ENCODE measurements at places on chromosomes 6 and 20.

DNA sequence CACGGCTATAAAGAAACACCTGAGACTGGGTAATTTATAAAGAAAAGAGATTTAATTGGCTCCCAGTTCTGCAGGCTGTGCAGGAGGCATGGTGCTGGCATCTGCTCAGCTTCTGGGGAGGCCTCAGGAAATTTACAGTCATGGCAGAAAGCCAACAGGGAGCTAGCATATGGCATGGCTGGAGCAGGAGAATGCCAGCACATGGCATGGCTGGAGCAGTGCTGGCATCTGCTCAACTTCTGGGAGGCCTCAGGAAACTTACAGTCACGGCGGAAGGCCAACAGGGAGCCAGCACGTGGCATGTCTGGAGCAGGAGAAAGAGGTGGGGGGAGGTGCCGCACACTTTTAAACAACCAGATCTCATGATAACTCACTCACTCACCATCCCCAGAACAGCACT lies 32.5 kb upstream of the DACT2 start:
- no peak for DNase-seq

DNA sequence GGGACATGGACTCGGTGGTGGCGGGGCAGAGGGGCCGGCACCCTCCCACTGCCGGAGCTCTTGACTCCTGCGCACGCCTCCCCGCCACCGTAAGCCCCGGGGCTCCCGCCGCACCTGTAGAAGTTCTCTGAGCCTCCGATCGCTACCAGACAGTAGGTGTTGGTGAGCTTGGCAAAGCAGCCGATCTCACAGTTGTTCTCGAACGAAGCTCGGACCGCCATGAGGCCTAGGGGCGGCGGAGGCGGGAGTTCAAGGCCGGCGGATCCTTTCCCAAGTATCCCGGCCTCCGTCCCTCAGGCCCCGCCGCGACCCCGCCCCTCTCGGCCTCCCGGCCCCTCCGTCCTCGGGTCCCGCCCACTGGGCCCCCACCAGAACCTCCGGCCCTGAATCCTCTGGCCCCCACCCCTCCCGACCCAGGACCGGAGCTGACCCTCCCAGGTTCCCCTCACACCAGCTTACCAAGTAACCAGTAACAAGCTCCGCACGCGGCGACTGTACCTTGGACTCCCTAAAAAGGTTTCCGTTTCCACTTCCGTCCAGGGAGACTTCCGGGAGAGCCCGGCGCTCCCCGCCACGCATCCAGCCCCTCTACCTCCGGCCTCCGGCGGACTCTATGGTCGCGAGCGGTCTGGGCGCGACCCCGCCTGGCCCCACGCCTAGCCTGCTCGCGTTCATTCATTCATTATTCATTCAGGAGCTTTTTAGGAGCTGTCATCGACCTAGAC lies at the start of gene EIF6:
EIF6 (minus strand) TSS at position 506 of the 725 bp plus-strand sequence; CDS start at position 221, 285 bp downstream.
- DNase-seq: peak; percentile 78

- DNase-seq: no peak
Observed at GRCh38 chr6:12882761-12883290, 166.3 kb downstream of the PHACTR1 start.

DNA sequence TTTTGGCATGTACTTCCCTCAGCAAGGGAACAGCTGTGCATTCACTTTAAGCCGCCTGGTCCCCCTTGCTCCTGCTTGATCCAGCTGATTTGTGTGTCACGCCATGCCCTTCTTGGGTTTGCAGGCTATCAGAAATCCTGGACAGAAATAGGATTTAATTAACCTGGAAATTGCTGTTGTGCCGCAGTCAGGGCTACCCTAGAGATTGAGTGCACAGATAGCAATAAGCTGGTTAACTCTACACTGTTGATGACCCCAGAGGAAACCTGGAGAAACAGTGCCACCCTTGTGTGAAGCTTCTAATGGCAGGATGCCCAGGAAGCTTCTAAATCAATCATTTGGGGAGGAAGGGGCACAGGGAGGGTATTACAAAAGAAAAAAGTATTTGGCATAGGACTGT lies 199.0 kb downstream of the JARID2 start:
- no peak for DNase-seq

DNA sequence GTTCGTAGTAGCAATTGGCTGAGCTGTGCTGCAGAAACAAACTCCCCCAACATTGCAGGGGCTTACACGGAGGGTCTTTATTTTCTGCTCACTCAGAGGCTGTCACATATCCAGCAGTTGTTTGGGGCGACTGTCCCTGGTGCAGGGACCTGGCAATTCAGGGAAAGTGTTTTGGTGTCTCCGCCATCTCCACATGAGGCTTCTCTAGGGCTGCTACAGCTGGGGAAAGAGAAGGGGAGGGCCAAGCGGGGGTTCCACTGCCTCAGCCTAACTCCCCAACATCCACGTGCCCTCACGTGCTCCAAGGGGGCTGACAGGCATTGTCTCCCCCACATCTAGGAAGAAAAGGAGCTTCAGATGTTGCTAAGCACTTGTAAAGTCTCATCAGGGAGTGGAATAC lies 61.3 kb upstream of the NXT1 start:
- DNase-seq: no peak

- DNase-seq: no peak
Observed at GRCh38 chr6:152184917-152185574, 377.6 kb downstream of the ESR1 start.

DNA sequence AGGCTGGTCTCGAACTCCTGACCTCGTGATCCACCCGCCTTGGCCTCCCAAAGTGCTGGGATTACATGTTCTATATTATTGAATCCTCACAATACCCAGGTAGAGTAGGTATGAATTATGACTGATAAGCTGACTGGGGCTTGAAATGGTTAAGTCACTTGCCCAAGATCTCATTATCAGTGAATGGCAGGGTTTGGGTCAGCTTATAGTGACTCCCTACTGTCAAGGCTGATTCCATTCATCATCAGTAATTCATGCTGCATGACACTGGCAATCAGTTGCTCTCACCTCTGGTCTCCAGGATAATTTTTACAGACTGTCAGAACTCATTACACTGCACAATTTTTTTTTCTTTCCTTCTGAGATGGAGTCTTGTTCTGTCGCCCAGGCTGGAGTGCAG lies 127.6 kb downstream of the KIF13A start:
- no peak for DNase-seq

Data from inflammatory macrophage treated with lipopolysaccharide for 4 hours (primary cell).